ENCODE measurements at places on chromosomes 5 and 9. TPM values are rescaled to one million over a fixed set of nuclear protein-coding genes. Genes with fewer than 3 reads are reported as not detected.
A peak's percentile ranks its signal among the peaks of the same experiment; 100 is the strongest.

DNA sequence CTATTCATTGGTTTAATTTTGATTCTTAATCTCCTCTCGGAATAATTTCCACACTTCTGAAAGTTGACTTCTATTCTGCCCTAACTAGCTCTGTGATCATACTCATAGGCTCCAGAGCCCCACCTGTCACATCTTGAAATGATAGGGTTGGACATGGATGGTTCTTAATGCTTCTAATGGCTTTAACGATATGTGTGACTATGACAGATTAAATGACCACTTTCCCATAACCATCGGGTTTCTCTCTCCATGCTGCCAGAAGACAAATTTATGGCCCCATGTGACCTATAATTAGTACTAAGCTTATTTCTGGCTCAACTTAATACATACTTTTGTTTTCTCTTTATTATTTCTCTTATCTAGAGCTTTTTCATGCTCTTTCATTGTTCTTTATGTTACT, 251.1 kb upstream of the TUT7 start:
- no peak for DNase-seq

Gene OBP2B
- total RNA-seq: not detected

DNA sequence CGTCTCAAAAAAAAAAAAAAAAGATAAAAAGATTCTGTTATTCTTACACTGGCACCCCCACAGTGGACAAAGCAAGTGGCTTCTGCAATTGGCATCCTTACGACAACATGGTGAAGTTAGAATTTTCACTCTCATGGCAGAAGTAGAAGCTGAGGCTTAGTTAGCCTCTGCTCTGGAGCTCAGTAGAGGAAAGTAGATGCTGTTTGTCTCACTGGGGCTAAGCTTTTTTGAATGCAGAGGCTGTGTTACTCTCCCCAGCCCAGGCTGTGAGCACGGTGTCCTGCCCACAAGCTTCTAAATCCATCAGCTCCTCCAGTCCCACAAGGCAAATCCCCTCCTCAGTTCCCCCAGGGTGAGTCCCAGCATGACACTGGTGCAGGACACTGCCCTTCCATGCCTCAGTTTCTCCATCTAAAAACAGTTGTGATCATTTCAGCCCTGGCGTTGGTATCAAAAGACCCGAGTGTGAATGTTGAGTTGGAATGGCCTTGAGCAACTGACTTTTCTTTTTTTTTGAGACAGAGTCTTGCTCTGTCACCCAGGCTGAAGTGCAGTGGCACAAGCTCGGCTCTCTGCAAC, 22.6 kb upstream of the PHF19 start:
- DNase-seq: no peak

DNA sequence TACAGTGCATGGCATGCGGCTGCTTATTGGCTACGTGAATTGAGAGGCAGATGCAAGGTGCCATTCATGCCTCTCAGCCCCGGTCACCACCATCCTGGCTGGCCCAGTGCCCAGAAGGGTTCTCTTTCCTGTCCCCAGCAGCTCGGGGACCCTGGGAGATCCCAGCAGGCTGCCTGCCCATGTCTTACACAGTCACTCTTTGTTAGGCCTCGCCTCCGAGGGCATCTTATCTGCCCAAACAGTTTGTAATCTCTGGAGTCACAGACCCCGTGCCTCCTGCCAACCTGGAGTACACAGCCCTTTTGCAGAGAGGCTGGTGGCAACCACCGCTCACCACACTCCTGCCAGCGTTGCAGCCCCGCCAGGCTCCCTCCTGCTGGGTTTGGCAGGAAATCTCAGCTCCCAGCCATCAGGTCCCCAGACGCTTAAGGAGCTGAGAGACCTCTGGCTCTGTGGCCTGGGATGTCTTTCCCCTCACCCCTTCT, 7.0 kb upstream of the AK1 start:
- peak; percentile 68 for DNase-seq

DNA sequence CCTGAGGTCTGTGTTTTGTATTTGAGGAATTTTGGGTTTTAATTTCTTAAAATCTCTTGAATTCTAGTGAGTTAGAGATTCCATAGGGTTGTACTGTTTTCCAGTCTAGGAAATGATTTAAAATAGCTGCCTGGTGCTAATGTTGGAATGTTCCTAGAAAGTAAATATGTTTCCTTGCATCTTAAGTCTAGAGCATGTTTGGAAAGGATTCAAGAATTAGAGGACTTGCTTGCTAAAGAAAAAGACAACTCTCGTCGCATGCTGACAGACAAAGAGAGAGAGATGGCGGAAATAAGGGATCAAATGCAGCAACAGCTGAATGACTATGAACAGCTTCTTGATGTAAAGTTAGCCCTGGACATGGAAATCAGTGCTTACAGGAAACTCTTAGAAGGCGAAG, 41.8 kb downstream of the LMNB1 start:
- DNase-seq: no peak

GRCh38 chr5:19555436-19555835, 432.6 kb downstream of the CDH18 start:
- no peak for DNase-seq

Gene GEMIN5
- total RNA-seq: 9.7 TPM

Gene EGFLAM
- 1.1 TPM for total RNA-seq

GRCh38 chr5:107254214-107254901, 416.4 kb downstream of the EFNA5 start:
- DNase-seq: no peak

GRCh38 chr5:107849118-107849517, 178.4 kb upstream of the EFNA5 start:
- no peak for DNase-seq

GRCh38 chr5:180119031-180119902, 47.7 kb upstream of the RNF130 start:
- no peak for DNase-seq

DNA sequence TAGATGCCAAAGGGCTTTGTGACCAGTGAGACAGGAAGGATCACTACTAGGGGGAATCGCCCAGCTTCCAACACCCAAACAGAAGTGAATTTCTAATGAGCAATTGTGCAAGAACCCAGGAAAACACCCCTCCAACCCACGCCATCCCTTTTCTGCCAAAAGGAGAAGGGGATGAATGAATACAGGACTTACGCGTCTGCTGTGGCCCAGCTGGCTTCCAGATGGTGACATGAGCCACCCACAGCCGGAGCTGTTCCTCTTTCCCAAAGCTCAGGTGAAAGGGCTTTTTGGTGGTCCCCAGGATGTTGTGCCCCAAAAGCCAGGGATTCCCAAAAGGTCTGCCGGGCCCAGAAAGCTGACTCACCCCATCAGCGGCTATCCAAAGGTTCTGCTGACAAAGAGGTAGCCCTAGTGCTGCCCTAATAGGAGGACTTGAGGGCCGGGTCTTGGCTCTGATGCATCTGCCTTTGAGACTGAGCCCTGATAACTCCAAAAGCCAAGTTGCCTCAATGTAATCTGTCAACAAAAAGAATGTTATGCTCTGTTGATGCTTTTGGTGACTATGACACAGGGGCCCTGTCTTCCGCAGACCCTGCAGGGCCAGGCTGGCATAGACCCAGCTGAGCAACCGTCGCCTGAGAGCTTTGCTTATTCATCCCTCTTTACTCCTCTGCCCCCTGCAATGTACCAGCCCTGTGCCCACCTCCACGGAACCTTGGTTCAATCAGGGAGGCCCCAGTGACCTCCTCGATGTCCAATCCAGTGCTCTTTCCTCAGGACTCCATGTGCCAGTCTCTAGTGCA, 14.5 kb downstream of the GSN start:
- peak; percentile 58 for DNase-seq

Gene NSG2
- not detected for total RNA-seq

Gene EFNA5
- total RNA-seq: 8.6 TPM

Gene RPL12
- total RNA-seq: 2,463 TPM

Gene ELAVL2
- total RNA-seq: 35.2 TPM

- DNase-seq: no peak
Measured at GRCh38 chr5:40995801-40996586, 75.1 kb downstream of the MROH2B start.

Gene KIF4B
- total RNA-seq: 0.02 TPM

GRCh38 chr9:2934241-2934650, 90.4 kb upstream of the PUM3 start:
- DNase-seq: no peak

DNA sequence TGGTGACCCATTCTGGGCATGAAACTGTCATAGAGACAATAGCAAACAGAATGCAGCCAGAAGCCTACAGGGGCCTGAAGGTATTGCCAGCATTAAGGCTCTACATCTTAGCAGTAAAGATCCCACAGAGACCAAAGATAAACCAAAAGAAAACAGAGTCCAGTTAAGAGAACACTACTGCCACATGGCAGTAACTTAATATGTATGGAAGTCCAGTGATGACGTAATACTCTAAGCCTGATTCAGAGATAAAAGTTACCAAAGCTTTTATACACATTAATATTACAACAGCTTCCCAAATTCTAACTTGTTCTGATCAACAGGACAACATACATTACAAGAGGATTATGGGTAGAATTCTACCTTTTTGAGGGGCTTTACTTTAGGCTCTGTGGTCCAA, 371.5 kb downstream of the PRELID2 start:
- no peak for DNase-seq

Gene RELL2
- 8.4 TPM for total RNA-seq

- DNase-seq: no peak
Measured at GRCh38 chr5:43833961-43834360, 231.0 kb downstream of the NNT start.

DNA sequence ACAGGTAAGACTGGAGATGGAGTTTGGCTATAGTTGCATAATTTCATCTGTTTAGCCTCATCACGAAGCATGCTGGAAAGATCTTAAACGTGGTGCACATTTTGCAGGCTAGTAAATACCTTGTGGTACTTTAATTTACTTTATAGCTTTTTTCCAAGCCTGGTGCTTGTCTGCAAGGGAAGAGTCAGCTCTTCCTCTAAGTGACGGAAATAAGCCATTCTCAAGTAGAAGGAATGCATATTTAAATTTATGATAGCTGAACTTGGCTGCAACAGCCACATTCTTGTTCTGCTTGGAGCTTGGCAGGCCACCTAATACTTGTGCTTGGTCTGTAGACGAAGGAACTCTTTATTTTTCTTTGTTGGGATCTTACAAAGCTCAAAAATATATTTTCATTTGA, 188.0 kb upstream of the PIK3R1 start:
- DNase-seq: peak; percentile 68

GRCh38 chr9:130264414-130265350, 878 bp upstream of the HMCN2 start:
- DNase-seq: no peak

Gene DIRAS2
- total RNA-seq: 0.23 TPM

Gene PCDHGA5
- total RNA-seq: 0.50 TPM

Gene IGFBPL1
- total RNA-seq: 0.58 TPM

DNA sequence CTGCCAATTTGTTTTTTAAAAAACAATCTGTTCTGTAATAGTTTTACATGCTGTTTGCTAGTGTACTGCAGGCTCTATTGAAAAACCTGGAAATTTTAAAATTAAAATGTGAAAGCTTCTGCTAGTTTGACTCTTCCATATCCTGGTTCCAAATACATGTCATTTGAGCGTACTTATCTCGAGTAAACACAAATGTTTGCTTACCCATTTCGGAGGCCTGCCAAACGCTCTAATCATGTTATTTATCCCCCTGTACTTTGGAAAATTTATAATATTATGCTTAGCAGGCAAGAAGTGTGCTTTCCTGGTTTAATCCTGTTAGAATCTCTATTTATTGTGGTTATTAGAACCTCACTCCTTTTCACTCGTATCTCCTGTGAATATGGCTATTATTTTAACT, 476.8 kb upstream of the CYLC2 start:
- no peak for DNase-seq

GRCh38 chr9:125147401-125147951, 4.1 kb upstream of the SCAI start:
- DNase-seq: no peak

DNA sequence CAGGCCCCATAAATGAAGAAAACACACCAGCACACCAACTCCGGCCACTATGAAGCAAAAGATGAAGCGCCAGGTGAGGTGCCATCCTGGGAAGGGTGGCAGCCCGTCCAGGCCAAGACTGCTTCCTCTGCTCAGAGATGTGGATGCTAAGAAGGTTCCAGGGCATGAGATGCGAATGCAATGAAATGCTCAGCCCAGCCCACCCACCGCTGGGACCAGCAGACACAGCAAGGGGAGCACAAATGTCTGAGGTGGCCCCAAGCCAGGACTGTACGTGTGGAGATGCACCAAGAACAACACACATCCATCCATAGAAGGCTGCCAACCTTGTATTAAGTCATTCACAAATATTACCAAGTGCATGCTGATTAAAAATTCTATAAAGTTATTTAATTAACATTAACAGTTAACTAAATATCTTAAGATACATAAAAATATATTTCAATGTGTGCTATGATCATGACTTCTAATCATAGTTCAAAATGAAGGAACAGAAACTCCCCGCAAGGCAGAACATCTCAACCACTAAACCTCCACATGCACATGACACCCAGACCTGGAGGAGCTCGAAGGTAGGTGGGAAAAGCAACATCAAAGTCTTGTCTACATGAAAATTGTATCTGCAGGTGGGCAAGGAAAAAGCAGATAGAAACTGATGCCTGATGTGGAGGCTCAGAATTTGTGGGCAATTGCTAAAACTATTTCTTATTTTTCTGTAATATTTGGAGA, 43.7 kb downstream of the BICD2 start:
- DNase-seq: no peak

Gene GARIN3
- total RNA-seq: not detected

DNA sequence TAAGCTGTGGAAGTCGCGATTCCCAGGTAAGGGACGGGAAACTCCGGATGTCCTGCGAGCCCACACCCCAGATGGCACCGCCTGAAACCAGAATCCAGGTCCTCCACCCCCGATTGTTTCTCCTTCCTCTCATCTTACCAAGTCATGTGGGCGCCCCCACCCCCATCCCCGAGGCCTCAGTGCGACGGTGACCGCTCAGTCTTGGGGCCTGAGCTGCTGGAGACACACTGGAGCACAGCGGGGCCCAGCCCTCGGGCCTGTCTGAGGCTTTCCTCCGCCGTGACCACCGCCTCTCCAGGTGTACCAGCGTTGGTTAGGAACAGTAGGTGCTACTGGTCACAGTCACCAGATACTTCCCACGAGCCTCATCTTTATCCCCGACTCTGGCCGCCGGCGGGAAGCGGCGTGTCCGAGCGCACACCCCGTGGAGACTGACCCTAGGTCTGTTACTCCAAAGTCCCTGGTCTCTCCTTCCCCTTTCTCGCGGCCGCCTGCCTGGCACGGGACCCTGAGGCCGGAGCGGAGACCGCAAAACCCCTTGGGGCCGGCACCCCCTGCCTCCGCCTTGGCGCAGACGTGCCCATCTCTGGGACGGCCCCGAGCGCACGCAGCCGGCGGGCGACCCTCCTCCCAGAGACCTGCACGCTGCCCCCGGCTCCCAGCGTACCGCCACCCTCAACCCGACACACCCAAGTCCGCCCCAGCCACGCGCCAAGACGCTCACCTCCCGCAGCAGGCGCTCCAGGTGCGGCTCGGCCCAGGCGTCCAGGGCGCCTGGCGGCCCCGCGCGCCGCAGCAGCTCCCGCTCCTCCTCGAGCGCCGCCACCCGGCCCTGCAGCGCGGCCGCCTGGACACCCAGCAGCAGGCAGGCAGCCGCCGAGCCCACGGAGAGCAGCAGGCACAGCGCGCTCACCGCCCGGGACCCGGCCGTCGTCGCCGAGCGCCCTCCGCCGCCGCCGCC, 733 bp downstream of the COL23A1 start:
- DNase-seq: no peak

- DNase-seq: no peak
Measured at GRCh38 chr5:42668254-42668653, 88.4 kb upstream of the CCDC152 start.

Data from H4 (cell line).